ENCODE measurements at places on chromosomes 6 and 20. TPM values are rescaled to one million over a fixed set of nuclear protein-coding genes. Genes with fewer than 3 reads are reported as not detected.

DEFB110 gene
- total RNA-seq: not detected

CASS4 gene
- total RNA-seq: 1.8 TPM

SNAI1 gene
- 3.1 TPM for total RNA-seq

CGA gene
- total RNA-seq: not detected

TCF21 gene
- total RNA-seq: not detected

ZNF831 gene
- not detected for total RNA-seq

C6orf141 gene
- total RNA-seq: 0.12 TPM

TCP1 gene
- 166 TPM for total RNA-seq

SCRT2 gene
- total RNA-seq: not detected

JPH2 gene
- 21.4 TPM for total RNA-seq

ZFP57 gene
- 0.24 TPM for total RNA-seq

PKHD1 gene
- total RNA-seq: under 0.01 TPM

SDCBP2 gene
- 2.1 TPM for total RNA-seq

CALHM6 gene
- total RNA-seq: 0.32 TPM

KCNK15 gene
- total RNA-seq: 133 TPM

SEL1L2 gene
- total RNA-seq: not detected

SPEF1 gene
- total RNA-seq: not detected

BMP2 gene
- 0.73 TPM for total RNA-seq

C6orf58 gene
- total RNA-seq: not detected

TPD52L1 gene
- total RNA-seq: 11.1 TPM

LY6G6D gene
- not detected for total RNA-seq

HLA-DRA gene
- 0.85 TPM for total RNA-seq

ITPA gene
- total RNA-seq: 20.1 TPM

LPIN3 gene
- total RNA-seq: 14.6 TPM

PPP1R3G gene
- 6.2 TPM for total RNA-seq

TRIM40 gene
- not detected for total RNA-seq

STX11 gene
- total RNA-seq: 3.2 TPM

OR11A1 gene
- total RNA-seq: not detected

RFX6 gene
- not detected for total RNA-seq

DLGAP4 gene
- total RNA-seq: 27.6 TPM

PNLDC1 gene
- total RNA-seq: 0.81 TPM

MCHR2 gene
- not detected for total RNA-seq

MLN gene
- not detected for total RNA-seq

Measured in hair follicle dermal papilla cell (primary cell).